ENCODE measurements at places on chromosomes 16 and 17.

- DNase-seq = no peak
Observed at GRCh38 chr16:60811051-60811608, 1225.1 kb downstream of the CDH8 start.

GRCh38 chr17:44216173-44216572 is 3.3 kb downstream of the UBTF start:
- DNase-seq = no peak

GRCh38 chr16:78303946-78304345 is 204.5 kb downstream of the WWOX start:
- no peak for DNase-seq

GRCh38 chr17:76119409-76120371 is 16.1 kb upstream of the EXOC7 start:
- no peak for DNase-seq

GRCh38 chr17:58059141-58059540 is 24.1 kb upstream of the DYNLL2 start:
- no peak for DNase-seq
